Cardiac atrium fibroblast (primary cell): ENCODE measurements at places on chromosomes 3 and 15. TPM values are rescaled to one million over a fixed set of nuclear protein-coding genes. Genes with fewer than 3 reads are reported as not detected.

Gene MTFMT
- 19.0 and 20.9 TPM in 2 replicates for total RNA-seq

Gene GOLGA6A
- total RNA-seq = not detected in 2 replicates

Gene ATXN7
- 9.4 and 13.0 TPM in 2 replicates for total RNA-seq

Gene TRH
- total RNA-seq = not detected in 2 replicates

Gene SPATA12
- total RNA-seq = not detected in 2 replicates

Gene PPP1R14D
- total RNA-seq = not detected in 2 replicates

Gene EAF1
- total RNA-seq = 8.5 and 15.6 TPM in 2 replicates

Gene MLF1
- total RNA-seq = 4.9 and 16.8 TPM in 2 replicates

Gene IL20RB
- 0.97 and 1.4 TPM in 2 replicates for total RNA-seq

Gene GOLGA8T
- not detected in 2 replicates for total RNA-seq

Gene MYO5C
- total RNA-seq = 0.81 TPM in 1 of 2 replicates, not detected in the other

Gene TYRO3
- 8.8 and 15.7 TPM in 2 replicates for total RNA-seq

Gene CFAP20DC
- total RNA-seq = 4.5 and 7.2 TPM in 2 replicates

Gene CLDN18
- total RNA-seq = not detected in 2 replicates

Gene GABRR3
- not detected in 2 replicates for total RNA-seq

Gene PLA2G4B
- total RNA-seq = 0.32 TPM in 1 of 2 replicates, not detected in the other

Gene GPR62
- total RNA-seq = not detected in 2 replicates

Gene CDCP1
- total RNA-seq = 1.8 and 7.8 TPM in 2 replicates

Gene SMCO1
- not detected in 2 replicates for total RNA-seq

Gene FOXL2
- total RNA-seq = not detected in 2 replicates

Gene STX19
- not detected in 2 replicates for total RNA-seq

Gene NKIRAS1
- 10.7 and 11.0 TPM in 2 replicates for total RNA-seq

Gene ZNF662
- total RNA-seq = 0.32 and 0.36 TPM in 2 replicates

Gene CRYBG3
- 14.1 and 18.5 TPM in 2 replicates for total RNA-seq

Gene PLA2G4E
- total RNA-seq = not detected in 2 replicates

Gene BLM
- 1.6 and 2.3 TPM in 2 replicates for total RNA-seq

Gene TMEM43
- 122 and 128 TPM in 2 replicates for total RNA-seq

Gene DAZL
- not detected in 2 replicates for total RNA-seq

Gene ZNF770
- total RNA-seq = 13.2 and 25.8 TPM in 2 replicates

Gene CCR8
- not detected in 2 replicates for total RNA-seq

Gene COMMD4
- 68.0 and 86.5 TPM in 2 replicates for total RNA-seq

Gene LRTM1
- not detected in 2 replicates for total RNA-seq

Gene TRPM1
- not detected in 2 replicates for total RNA-seq

Gene GOLGA6L10
- total RNA-seq = 0.49 TPM in 1 of 2 replicates, not detected in the other

Gene ICE2
- 7.8 and 11.7 TPM in 2 replicates for total RNA-seq

Gene FYCO1
- 9.2 and 11.2 TPM in 2 replicates for total RNA-seq

Gene NOX5
- total RNA-seq = 0.18 TPM in 1 of 2 replicates, not detected in the other

Gene BNC1
- 1.1 and 2.6 TPM in 2 replicates for total RNA-seq

Gene TFG
- 156 and 159 TPM in 2 replicates for total RNA-seq

Gene SKOR1
- total RNA-seq = not detected in 2 replicates
